ENCODE measurements at places on chromosomes 11 and 22.

DNA sequence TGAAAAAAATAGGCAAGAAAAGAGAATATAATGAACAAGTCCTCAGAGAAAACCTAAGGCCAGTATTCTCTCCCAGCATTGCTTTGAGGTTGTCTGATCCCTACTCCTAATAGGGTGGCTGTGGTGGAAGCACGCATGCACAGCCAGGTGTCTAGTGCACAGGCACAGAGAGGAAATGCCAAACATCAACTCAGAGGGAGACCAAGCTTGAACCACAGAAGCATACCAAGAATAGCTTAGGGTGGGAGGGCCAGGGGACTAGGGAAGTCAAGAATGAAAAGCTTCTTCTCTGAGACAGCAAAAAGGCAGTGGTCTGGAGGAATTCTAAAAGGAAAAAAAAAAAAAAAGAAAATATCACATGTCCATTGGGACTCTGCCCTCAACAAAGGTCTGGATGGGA, 244.1 kb upstream of the API5 start:
- DNase-seq, result no peak

DNA sequence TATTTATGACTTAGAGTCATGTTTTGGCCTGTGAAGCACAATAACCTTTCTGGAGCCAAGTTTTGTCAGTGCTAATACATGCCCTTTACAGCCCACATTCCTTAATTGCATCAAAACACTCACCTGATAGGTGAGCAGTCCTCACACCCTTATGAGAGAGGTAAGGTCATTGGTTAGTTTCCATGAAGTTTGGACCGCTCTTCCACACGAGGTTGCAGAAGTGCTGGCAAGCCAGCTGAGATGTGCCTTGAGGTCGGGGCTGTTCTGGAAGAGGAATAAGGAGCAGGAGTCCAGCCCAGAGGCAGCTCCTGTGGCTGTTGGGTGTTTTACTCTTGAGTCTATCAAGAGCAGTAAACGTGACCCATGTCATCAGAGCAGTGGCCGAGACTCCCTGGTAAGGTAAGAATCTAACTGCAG, 76.3 kb downstream of the CYB5R2 start:
- no peak for DNase-seq

- DNase-seq, result no peak
These were observed 298.4 kb upstream of the CADM1 start for GRCh38 chr11:115802641-115803040.

DNA sequence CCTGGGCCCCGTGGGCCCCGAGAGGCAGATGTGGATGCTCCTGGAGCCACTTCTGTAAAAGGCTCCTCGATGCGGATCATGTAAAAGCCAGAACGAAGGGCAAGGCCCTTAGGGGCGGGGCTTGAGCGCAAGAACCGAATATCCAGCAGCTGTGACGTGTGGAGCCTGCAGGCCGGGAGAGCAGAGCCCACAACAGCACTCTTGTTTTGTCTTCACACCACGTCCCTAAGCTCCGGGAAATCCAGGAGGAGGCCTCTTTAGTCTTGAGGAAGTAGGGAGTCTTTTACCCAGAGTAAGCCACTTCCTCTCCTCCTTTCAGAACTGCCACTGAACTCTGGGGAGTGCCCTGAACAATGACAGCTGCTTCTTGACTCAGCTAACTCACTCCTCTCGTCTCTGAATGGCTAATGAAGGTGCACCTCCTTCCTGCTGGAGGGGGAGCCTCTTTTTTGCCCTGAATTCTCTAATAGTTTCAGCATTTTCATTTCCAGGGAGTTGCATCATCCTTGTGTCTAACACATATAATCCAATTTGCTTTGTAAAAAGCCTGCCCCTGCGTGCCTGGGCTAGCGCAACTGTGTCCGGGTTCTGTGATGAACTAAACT, 12.5 kb downstream of the L3MBTL2 start:
- DNase-seq, result no peak

DNA sequence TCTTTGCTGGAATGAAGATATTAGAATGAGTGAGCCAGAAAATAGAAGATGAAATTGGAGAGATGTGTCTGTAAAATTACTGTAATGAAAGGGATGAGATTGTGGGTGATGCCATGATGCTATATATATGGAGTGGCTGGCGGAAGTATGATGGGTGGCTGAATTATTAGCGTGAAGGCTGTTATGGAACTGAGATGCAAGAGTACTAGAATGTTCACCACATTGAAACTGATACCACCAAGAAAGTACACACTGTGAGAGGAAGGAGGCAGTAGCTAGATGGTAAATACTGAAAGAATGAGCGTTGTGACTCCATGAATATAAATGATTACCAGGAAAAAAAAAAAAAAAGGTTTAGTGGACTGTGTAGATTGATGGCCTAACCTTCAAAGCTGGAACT, 411.9 kb downstream of the CNTN5 start:
- no peak for DNase-seq

- no peak for DNase-seq
These were observed 13.3 kb downstream of the PARVA start for GRCh38 chr11:12390687-12391110.

DNA sequence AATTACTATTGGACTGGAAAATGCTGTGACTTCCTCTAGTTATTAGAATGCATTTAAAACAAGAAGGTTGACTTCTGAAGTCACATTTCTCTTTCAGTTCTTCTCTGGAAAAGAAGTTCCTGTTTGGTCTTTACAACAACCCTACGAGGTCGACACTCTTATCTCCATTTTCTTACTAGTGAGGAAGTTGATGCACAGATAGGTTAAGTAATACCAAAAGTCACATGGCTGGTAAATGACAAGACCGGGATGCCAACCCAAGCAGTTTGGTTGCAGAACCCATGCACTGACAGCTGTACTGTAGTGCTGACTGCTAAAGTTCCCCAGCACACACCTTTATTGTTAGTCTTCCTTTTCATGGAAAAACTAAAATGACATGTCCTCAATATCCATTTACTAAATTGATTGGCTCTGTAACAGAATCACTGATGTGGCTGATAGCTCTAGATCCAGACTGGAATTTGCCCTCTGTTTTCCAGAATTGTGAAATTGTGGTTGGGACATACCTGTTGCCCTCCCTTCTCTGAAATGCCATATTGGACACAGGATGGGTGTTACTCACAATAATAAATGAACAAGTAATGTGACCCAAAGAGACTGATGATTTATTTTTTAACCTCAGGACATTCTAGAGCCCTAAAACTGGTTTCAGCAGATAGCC, 9.4 kb upstream of the TECTA start:
- no peak for DNase-seq

DNA sequence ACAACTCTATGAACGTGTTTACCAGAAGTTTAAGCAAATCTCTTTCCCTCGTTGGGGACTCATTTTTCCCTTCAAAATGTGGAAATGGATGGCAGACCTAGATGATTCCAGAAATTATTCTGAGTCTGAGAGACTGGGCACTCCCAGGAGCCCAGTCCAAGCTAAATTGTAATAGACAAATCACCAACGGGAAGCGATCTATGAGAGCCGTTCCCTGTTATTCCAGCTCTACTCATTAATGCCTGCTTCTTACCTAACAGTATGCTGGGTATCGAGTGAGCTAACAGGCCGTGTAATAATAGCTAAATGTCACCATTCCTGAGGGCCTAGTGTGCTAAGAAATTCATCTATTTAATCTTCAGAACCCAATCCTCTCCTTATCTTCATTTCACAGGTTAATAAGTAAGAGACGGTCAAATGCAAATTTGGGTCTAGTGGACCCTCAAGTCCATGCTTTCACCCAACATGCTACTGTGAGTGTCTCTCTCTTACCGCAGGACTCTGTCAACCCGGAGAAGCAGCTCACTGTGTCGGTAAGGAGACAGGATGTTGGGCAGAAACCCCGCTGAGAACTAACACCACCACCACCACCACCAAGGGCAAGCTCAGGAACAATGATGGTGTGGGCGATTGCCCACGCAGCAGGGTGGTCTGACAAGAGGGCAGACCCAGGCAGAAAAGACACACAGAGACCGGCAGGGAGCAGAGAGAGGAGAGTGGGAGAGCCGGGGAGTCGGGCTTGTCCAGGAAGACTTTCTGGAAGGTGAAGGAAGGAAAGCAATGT, 57.1 kb upstream of the TIMP3 start:
- no peak for DNase-seq

DNA sequence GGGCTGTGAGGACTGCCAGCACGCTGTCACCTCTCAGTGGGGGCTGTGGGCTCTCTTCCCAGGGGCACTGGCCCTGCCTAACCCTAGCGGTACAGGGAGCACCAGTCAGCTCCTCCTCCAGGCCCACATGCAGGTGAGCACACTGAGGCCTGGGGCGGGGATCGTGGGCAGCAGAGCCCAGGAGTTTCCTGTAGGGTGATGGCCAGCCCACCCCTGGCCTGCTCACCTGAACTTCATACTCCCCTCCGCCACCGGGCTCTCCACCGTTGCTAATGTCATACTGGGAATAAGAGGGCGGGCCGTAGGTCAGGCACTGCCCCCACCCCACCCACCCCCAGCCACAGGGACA, 10.0 kb upstream of the TREH start:
- no peak for DNase-seq

GRCh38 chr11:71489311-71490043, 36.5 kb downstream of the NADSYN1 start:
- DNase-seq, result no peak

GRCh38 chr11:98834776-98835175, 186.0 kb upstream of the CNTN5 start:
- no peak for DNase-seq

DNA sequence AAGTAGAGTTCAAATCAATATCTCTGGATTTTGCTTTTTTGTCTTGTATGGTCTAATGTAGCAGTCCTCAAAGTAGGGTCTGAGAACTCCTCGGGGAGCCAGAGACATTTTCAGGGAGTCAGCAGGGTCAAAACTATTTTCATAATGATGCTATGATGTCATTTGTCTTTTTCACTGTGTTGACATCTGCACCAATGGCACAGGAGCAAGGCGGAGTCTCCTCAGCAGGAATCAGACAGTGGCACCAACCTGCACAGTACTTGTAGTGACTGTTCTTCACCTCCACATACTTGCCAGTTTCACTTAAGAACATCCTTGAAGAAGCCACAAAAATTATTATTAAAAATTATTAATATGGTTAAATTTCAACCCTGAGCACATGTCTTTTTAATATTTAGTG, 14.9 kb upstream of the FXYD6 start:
- no peak for DNase-seq

DNA sequence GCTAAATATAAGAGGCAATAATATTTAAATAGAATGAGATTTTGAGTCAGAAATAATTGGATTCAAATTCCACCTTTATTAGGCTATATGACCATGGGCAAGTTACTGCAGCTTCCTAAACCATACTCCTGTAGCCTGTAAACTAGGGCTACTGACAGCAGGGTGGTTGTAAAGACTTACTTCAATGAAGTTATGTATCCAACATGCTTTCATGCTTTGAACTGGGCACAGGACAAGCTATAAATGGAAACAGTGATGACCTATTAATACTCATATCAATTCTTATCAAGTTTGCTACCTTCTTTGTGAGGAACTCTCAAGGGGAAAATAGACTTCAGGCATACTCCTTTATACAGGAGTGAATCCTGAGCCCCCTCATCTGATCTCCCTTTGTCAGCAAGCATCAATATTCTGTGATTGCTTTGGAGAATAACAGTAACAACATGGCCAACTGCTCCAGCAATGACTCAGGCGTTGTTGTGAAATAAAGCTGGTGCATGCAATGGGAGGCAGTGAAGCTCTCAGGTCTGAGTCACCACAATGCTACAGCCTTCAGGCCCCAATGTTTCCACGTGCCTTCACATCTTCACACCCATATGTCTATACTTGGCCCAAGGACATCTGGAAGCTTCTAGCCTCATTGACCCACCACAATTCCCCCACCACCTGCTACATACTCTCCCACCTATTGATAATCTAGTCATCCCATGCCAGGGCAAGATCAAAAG, 102.5 kb downstream of the KCNA4 start:
- DNase-seq, result no peak

DNA sequence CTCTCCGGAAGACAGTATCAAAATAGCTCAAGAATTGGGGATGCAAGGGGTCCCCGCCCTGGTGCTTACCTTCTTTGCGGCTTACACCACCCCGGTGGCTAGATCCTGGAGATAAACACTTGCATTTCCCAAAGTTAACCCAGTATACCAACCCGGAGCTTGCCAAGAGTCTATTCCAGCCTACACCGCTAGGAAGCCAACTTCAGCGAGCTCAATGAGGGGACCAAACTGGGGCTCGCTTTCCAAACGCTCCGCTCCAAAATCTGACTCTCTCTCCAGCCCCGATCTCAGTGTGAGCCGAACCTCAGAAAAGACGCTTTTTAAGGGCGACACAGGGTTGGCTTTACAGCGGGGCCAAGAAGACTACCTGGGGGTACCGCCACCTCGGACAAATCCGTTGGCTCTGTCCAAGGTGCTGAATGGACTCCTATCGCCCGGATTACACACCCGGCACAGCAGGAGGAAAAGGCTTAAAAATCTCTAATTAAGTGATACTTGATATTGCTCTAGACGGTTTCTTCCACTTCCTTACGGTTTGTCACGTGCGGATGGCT, 20.1 kb upstream of the BDNF start:
- no peak for DNase-seq

GRCh38 chr22:24010018-24010391, 1.1 kb upstream of the CABIN1 start:
- DNase-seq, result no peak

DNA sequence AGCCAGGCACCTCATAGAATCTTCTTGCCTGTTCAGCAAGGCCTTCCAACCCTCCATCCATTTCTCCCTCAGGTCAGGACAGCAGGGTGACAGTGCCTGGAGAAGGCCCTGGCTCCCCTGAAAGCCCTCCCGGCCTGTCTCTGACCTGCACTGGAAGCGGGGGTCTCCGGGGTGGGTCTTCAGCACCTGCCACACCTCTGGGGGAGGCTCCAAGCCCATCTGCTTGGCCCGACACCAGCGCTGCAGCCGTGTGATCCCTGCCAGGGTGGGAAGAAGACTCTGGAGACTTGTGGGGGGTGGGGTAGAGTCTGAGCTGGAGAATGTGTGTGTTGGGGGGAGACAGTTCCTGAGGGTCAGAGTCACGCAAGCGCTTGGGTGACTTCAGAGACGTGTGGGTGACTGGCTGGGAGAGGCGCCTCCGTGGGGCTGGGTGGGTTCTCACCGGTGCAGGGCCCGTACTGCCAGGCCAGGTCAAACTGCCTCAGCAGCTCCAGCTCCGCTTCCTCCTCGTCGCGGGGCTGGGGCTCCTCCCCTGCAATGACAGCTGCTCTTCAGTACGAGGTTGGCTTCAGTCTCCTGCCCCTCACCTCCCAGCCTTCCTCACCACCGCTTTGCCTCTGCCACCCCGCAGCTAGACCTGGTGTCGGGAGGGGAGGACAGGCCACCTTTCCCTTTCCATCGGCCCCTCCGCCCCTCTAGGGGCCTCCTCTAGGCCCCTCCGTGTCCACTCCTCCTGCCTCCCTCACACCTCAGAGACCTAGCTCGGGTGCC, 615 bp downstream of the POLD4 start:
- DNase-seq, result no peak

- DNase-seq, result no peak
These were observed 91.9 kb downstream of the SPON1 start for GRCh38 chr11:14054116-14055107.

- DNase-seq, result no peak
These were observed 42.4 kb upstream of the TSKU start for GRCh38 chr11:76740772-76741171.

DNA sequence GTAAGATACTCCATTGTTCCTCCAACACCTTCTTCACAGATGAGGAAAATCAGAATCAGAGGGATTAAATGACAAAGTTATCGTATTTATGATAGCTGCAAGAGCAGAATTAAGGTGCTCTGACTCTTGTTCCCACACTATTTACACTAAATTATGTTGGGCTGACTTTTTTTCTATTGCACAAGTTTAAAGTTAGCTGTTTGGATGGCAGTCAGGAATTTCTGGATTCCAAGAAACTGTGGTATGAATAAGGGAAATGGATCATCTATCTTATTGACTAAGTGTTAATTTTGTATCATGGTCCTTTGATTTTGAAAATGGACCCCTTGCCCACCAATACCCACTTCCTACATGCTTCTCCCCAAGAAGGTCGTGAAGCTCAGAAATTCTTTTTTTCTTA, 19.9 kb upstream of the APOA1 start:
- no peak for DNase-seq
